CD4-positive, alpha-beta T cell (primary cell): ENCODE measurements at places on chromosomes 5 and 9.
A peak's percentile ranks its signal among the peaks of the same experiment; 100 is the strongest.

- DNase-seq, result no peak
These were observed 356.2 kb downstream of the RASEF start for GRCh38 chr9:82706786-82707185.

GRCh38 chr9:112041199-112041535 lies 133.9 kb downstream of the SUSD1 start:
- no peak for DNase-seq

DNA sequence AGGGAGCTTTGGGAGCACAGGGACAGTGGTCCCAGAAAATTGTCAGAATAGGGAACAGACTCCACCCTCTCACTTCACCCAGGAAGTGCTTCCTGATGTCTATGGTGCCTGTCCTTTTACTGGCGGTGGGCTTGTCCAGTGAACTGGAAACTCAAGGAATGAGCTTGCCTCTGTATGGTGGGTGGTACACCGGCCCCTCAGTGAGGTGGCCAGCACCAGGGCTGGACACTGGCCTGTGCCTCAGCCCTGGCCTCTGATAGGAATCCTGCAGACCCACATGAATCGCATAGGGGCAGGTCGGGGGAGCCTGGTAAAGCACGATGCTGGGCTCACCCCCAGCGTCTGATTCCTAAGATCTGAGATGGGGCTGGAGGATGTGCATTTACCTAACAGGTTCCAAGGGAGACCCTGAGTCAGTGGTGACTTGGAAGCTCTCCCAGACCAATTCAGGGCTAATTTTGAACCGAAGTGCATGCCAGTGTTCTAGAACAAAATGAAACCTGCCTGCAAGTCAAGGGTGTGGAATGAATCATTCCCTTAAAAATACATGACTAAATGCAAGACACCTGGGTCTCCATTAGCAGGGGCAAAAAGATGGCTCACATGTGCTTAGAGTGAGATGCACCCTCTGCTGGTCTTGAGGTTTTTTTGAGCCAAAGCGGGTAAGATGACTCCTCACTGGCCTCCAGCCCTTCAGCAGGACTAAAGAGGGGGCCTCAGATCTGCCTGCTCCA lies 178.3 kb downstream of the HSPA4 start:
- no peak for DNase-seq

DNA sequence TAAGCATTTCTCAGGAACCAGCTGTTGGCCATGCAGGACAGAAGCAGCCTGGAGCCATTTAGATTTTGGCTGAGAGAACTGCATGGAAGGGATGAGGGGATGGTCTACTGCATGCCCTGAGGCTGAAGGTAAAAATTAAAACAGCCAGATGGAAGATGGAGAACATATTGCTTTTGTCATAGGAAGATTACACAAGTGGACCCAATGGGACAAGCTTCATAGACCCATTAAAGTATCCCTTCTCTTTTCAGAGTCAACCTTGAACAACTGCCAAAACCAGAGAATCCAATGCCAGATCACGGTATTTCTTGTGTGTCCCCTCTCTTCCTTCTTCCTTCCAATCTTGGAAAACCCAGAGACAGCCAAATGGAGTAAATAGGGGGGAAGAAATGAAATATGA lies 253.4 kb downstream of the NR2F1-AS1 start:
- no peak for DNase-seq

GRCh38 chr5:134101686-134102439 lies 12.6 kb upstream of the TCF7 start:
- peak; percentile 81 for DNase-seq

DNA sequence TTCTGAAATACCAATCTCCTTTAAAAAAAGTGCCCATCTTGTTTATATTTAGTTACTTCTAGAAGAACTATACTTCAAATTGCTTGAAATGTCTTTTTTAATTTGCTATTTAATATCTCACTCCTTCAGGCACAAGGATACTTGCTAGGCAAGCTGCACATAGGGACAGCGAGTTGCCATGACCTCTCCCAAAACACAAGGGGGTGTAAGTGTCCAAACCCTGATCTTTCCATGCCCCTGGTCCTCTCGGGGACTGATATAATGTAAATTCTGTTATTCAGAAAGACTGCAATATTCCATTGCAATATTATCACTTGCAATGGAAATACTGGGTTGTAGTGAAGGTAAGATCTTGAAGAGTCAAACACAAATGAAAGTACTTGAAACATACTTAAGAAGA lies 480.4 kb downstream of the CETN3 start:
- no peak for DNase-seq

- no peak for DNase-seq
These were observed 24.8 kb downstream of the NIPAL4 start for GRCh38 chr5:157484768-157485167.

DNA sequence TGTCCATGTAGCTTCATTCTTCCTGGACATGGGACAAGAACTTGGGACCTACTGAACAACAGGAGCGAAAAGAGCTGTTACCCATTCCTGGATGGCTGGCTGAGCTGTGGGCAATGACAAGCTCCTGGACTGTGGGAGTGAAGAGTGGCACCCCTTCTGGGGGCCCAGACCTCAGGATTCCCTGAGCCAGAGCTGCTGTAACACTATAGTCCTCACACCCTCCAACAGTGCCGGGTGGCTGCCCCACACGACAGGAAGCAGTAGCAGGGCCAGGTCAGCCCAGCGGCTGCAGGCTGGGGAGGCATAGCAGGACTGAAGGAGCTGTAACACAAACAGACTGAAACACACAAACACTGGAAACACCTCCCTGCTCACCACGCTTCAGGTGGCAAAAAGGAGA lies 169.7 kb upstream of the IRX2 start:
- DNase-seq, result no peak

- no peak for DNase-seq
These were observed 322.1 kb downstream of the ARHGEF28 start for GRCh38 chr5:73947906-73948640.
